ENCODE measurements at places on chromosomes 4 and X.

DNA sequence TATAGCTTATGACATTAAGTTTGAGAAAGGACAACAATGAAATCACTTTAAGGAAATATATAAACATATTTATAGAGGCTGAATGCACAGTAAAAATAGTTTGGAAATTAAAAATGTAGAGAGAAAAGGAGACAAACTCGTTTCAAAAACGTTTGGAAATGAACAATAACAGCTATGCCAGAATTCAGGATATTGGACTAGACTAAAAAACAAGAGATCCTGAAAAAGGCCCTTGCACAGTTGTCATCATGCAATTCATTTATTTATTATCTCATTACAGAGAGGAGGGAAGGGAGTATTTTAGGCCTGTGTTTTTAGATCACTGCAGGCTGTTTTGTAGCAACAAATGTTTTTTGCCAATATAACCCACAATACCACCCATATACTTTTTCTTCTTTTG is 527.2 kb downstream of the ADGRL3 start:
- no peak for DNase-seq

GRCh38 chr4:95214408-95214807 is 334.4 kb downstream of the UNC5C start:
- DNase-seq = no peak

GRCh38 chrX:154598656-154599055 is 13.7 kb downstream of the CTAG1A start:
- no peak for DNase-seq

DNA sequence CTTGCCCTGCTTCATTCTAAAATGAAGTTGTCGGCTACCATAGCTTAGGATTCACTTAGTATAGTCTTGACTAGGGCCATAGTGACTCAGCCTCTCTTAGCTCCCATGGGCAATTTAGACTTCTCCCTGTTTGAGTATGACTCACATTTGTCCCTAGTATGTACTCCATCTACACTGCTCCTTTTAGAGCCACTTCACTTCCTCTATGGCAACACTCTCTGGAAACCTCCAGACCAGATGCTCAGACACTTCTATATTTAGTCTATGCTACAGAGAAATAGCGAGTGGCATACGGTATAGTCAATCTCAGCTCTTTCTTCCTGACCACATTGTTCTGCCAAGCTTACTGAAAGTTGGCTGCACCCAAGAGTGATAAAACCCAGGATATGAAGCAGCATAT is 11.2 kb downstream of the MEPE start:
- DNase-seq = no peak

- DNase-seq = no peak
These were observed 154.1 kb upstream of the PPP3CA start for GRCh38 chr4:101501421-101501820.

DNA sequence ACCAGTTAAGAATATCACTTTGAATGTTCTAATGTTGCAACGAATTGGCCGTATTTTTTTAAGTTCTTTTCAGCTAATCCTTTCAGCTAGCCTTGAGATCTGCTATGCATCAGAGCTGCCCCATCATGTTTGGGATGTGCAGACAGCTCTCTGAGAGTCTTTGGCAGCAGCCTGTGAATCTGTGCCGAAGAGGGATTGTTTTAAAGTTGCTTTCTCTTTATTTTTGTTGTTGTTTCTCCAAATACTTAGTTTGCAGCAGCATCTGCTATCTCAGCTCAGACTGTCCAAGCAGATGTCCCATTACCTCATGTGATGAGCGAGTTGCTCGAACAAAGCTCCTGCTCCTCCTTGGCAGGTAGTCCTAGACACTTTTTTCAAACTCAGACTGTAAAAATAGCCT is 1002.5 kb upstream of the INTU start:
- DNase-seq = no peak

- DNase-seq = no peak
These were observed 53.4 kb downstream of the LDB2 start for GRCh38 chr4:16844816-16845586.

DNA sequence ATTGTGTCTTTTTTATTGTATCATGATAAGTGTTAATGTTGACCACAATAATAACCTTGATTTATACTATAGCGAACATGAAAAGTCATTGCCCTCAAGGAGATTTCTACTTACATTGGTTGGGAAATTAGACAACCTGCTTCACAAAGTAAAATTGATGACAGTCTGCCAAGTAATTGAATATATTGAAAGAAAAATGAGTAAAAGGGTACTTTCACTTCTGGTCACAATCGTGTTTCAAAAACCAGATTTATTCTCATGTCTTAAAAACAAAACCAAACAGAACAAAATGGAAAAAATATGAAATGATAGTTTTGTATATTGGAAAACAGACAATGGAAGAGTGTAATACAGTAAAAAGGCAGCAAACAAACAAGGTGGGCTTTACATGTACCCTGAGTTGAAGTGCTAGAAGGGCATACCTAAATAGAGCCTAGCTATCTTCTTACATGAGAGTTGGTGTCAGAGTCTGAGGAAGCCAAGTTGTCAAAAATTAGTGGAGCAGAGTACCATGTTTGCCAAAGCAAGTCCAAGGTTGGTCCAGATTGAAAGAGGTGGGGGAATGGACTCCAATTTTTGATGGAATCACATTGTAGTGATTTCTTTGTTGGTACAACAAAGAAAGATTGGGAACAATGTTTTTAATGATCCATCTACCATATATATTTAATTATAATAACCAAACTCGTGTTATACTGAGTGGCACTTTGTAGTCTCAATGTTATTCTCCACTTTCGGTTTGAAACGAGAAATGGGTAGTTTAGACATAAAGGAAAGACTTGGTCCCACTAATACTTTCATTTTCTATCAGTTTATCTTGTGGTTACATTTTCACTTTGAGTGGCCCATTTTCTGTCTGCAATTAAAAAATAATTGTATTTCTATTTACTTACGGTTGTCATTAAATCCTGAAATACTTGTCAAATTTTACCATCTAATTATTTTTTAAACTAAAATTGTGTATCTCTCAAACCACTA is 775.6 kb downstream of the STIM2 start:
- DNase-seq = no peak

DNA sequence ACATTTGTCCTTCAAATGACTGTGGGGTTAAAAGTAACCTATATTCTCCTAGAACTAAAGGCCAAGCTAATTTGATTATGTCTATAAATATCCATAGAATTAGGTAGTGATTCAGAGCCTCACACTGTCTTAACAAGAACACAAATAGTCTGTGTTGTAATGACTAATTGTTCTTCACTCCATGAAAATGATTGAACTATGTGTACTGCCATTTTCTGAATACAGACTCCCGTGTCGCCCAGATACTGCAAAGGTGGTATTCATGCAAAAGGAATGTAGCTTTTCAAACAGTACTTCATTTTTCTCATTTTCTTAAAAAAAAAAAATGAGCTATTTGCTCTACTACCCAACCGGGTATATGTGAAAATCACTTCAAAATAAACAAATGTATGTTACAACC is 11.3 kb upstream of the PHKA2 start:
- DNase-seq = no peak

DNA sequence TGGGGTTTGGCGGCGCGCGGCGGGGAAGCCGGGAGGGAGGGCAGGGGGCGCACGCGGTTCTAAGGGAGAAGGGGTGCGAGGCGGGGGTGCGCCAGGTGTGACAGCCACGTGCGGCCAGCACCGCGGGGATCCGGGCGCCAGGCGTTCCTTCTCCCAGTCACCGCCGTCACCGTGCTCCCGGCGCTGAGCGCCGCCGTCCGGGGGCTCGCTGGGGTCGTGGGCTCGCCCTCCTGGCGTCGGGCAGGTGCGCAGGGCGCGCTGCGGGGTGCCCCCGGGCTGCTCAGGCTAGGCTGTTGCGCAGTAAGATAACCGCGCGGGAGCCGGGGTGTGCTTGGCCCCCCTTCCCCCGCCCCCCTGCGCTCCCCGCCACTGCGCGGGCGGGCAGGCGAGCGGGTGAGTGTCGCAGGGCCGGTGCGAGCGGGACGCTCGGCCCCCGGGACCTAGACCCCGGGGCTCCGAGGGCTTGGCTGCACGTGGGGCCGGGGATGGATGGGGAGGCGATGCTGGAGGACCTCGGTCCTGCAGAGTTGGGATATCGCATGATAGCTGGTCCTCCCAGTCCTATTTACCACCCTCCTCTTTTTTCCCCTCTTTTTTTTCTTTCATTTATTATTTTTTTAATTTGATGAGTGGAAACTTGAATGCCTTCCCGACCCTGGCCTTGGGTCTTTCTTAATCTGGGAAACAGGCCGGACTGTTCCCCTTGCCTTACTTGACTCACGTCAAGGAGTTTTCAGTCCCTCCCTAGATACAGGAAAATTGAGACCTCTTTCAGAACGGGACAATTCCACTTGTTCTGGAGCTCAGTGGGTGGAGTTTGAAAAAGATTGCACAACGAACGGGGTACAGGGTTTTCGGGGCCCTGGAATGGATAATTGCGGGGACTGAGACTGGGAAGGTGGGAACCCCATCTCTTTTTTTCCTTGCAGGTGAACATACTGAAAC is 797 bp downstream of the TXLNG start:
- peak; percentile 40 for DNase-seq

DNA sequence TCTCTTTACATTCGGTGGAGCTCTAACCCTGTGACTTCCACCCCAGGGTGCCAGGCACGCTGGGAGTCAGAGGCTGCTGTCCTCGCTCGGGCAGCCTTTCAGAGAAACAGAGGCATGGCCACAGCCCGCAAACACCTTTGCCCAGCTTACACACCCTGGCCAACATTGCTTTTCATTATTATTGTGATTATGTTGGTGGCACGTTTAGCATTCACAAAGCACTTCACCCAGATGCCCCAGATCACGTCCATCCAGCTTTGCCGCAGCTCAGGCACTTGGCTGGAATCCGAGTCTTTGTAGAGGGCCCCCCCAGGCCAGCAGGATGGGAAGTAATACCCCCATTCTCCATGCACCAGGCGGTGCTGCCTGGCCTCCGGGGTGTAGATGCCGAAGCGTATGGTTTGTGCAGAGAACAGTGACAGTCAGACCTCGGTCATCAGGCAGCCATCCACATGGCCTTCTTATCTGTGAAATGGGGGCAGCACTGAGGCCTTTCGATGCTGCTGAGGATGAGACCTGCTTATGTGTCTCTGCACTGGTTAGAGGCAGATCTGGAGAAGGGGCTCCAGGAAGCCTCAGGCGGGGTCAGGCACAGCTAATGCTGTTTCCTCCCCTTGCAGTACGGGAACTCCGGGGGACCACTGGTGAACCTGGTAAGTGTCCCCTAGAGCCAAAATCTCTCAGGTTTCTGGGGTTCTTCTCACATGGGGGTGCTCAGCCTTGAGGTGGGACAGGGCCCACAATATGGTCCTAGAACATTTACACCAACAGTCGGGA is 22.3 kb downstream of the HTRA3 start:
- DNase-seq = no peak

All from stimulated activated CD8-positive, alpha-beta memory T cell treated with anti-CD3 and anti-CD28 coated beads, Interleukin-4, amount 100 ng/mL, for 48 hours (primary cell).